Activated CD8-positive, alpha-beta memory T cell treated with anti-CD3 and anti-CD28 coated beads for 1 hour (primary cell): ENCODE measurements at places on chromosomes 4 and X.

GRCh38 chr4:28792917-28793597 lies 1927.1 kb upstream of the PCDH7 start:
- no peak for DNase-seq

- DNase-seq = no peak
Measured at GRCh38 chr4:172096786-172097185, 283.6 kb downstream of the GALNTL6 start.

DNA sequence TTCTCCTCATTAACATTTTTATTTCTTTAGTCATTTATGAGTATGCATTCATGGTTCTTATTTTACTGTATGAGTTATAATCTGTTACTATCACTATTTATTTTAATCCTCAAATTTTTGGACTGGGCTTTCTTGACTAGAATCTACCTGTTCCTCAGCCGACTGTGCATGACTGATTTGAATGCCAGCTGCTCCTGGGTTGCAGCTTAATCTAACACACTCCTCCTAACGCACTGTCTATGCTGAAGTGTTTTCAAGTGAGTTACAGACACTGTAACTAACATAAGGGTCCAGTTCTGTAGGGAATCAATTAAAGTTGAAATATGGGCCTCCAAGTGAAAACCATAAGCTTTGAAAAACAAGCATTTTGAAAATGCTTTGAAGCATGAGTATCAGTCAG lies 137.4 kb upstream of the ARSJ start:
- no peak for DNase-seq

DNA sequence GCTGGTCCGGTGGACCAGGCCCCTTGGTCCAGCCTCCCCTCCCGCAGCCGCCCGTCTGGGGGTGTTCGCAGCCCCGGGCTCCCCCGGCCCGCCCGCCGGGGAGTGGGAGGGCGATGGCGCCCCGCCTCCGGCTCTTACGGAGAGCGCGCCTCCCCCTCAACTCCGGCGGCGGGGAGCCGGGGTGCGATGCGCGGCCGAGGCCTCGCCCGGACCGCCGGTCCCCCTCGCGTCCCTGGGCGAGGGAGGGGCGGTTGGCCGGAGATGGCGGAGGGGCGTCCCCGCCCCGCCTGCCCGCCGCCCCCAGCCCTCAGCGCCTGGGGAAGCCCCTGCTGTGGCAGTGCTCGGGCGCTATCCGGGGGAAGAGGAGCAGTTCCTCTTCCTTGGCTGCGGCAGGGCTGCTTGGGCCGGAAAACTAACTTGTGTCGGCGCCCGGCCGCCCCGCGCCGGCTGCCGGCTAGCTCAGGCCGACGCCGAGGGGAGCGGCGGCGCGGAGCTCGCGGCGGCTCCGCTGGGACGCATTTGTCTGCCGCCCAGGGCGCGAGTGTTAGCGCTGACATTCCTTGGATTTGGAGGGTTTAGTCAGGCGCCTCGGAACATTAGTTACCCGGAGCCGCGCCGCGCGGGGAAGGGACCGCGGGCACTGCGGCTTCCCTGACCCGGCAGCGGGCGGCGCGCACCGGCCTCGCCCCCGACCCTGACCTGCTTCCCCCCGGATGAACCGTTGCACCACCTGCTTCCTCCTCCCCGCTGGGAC lies 994 bp downstream of the GALNT7 start:
- peak; percentile 34 for DNase-seq

- no peak for DNase-seq
Measured at GRCh38 chr4:39433878-39434492, 24.7 kb downstream of the RPL9 start.
